ENCODE measurements at places on chromosomes 11 and 22.

DNA sequence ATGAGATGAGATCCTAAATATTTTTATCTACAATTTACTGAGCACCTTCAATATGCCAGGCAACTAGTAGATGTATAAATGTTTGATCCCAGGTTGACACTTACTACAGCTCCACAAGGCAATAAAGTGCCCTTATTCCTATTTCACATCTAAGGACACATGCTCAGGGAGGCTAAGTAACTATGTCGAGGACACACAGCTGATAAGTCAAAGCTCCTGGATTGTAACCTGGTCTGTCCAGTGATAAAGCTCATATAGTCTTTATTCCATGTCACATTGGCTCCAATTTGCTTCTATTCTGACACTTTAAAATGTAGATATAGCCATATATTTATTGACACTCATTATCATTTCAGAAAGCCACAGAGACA lies 93.8 kb upstream of the BMAL1 start:
- no peak for DNase-seq

GRCh38 chr22:41908411-41909309 lies 6.2 kb downstream of the SHISA8 start:
- no peak for DNase-seq

DNA sequence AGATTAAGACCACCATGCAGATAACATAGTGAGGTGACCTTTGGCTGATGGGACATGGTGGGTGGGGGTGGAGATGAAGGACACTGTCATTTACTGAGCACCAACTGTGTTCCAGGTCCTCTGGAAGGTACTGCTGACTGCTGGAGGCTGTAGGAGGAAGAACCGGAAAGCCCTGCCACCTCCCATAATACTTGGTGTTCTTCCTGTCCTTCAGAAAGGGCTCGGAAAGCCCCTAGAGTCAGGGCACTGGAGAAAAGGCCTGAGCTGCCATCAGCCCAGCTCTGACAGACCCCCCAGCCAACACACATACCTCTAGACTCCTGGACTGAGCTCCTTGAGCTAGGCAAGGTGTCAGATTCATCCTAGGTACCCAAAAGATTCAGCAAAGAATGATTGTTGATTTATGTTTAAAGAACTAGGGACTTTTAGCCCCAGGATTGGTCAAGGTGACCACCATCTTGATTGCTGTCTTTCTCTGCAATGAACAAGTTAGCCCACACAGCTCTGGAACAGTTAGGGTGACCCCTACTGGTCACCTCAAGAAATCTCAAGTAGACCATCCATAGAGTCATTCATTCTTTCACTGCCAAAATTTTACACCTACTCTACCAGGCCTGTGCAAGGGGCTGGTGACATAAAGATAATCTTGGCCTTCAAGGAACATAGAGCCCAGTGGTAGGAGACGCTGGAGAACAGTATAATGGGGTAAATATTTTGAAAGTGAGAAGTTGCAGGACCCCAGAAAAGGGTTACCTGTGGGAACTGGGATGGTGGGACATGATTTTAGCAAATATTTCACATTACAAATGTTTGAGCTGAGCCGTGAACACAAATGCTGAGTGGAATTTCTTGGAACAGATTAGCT lies 39.4 kb downstream of the IRAG1 start:
- DNase-seq, result peak; percentile 60

DNA sequence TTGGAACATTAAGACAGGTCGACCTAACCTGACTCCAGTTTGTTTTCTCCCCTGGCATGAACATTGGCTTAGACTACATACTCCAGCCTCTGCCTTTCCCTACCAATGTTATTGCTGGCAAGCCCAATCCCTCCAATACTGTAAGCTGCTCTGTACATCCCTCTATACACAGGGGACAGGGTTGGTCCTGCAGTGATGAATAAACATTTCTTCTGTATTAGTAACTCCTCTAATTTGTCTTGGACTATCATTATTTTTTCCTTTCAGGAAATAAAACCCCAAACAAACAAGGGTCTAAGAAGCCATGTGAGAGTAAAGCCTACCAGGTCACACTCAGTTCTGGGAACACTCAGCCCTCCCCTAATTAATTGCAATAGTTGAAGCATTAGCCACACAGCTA lies 35.1 kb upstream of the FJX1 start:
- no peak for DNase-seq

GRCh38 chr11:86678823-86679222 lies 6.4 kb upstream of the ME3 start:
- peak; percentile 94 for DNase-seq

GRCh38 chr11:85694385-85694980 lies 8.5 kb upstream of the CCDC89 start:
- DNase-seq, result peak; percentile 68

GRCh38 chr11:72436661-72437060 lies 2.3 kb upstream of the CLPB start:
- DNase-seq, result peak; percentile 31

DNA sequence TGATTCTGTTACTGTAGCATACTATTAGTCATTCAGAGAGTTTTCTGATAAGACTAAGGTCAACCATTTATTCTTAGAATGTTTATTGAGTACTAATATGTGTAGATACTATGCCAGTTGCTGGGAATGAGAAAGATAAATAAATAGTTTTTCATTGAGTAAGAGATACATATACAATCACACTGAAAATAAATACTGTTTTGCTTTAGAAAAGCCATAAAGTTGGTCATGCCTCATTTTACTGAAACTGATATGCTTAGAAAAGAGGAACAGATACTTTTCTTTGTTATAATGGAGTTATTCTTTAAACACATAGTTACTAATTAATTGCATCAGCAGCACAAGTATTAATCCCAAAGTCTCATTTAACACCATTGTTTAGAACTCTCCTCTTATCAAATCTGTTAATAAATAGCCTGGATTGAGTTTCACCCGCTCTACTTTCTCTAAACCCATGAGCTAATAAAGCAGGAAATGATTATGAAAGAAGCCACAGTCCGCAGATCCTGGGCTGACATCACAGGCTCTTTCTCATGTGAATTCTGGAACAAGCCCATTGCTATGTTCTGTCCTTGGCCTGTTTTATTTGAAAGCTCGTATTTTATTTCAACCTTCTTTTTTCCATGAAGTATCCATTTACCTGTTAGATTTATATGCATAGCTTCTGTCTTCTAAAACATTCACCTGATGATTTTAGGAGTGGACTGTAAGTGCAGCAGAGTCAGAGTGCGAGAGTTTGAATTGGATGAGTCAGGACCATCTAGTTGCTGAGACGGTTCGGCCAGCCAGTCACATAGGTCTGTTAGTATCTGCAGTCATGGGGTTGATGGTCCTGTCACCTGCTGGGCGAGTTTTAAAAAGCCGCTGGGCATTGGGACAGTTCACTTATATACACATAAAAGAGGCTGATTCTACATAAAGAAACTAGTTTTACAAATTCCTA lies 35.5 kb downstream of the PIWIL4 start:
- DNase-seq, result peak; percentile 99

DNA sequence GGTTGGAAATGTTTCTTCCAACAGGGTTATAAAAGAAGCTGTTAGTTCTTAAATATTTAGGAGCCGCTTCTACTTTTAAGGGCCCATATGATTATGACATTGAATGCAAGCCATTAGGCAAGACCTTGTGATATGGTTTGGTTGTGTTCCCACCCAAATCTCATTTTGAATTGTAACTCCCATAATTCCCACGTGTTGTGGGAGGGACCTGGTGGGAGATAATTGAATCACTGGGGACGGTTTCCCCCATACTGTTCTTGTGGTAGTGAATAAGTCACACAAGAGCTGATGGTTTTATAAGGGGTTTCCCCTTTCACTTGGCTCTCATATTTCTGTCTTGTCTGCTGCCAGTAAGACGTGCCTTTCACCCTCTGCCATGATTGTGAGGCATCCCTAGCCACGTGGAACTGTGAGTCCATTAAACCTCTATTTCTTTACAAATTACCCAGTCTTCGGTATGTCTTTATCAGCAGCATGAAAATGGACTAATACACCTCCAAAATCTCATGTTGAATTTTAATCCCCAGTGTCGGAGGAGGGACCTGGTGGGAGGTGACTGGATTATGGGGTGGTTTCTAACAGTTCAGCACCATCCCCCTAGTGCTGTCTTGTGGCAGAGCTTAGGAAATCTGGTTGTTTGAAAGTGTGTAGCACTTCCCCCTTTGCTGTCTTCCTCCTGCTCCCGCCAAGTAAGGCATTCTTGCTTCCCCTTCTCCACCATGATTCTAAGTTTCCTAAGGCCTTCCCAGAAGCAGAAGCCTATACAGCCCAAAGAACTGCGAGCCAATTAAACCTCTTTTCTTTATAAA lies 4.3 kb downstream of the CD59 start:
- peak; percentile 58 for DNase-seq

DNA sequence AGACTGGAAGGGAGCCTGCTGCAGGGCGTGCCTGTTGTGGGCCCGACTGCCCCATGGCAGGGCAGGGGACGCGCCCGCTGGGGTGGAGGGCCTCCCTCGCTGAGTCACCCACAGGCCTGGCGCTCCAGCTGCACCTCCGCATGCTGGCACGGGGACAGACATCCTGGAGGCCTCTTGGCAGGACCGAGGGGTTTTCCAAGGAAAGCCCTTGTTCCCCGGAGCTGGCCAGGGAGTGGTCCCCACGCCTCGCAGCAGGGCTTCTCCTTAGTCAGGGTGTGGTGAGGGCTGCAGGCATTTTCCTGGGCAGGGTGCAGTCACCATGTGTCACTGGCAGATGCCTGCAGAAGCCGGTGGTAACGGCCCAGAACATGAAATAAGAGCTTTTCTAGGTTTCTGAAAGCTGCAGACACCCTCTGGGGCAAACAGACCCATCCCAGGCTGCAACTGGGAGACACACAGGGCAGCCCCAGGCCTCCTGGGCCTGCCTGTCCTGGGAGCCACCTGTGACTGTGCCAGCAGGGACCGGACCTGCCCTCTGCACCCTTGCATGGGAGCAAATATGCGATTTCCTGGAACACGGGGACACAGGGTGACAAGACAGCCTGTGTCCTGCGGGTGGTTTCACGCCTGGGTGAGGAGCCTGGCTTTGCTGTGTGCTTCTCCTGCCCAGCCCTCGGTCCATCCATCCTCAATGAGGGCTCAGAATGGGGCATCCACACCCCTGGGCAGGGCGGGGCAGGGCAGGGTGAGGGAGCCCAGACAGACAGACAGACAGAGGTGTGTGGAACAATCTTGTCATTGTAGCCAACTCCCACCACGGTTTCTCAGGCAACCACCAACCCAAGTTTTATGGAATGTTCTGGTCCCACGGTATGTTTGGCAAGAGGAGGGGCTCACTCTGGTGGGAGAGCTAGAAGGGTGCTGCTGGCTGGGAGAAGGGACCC lies 43.2 kb upstream of the FADD start:
- DNase-seq, result peak; percentile 18

GRCh38 chr11:61267437-61267841 lies 26.5 kb downstream of the PGA5 start:
- DNase-seq, result no peak

DNA sequence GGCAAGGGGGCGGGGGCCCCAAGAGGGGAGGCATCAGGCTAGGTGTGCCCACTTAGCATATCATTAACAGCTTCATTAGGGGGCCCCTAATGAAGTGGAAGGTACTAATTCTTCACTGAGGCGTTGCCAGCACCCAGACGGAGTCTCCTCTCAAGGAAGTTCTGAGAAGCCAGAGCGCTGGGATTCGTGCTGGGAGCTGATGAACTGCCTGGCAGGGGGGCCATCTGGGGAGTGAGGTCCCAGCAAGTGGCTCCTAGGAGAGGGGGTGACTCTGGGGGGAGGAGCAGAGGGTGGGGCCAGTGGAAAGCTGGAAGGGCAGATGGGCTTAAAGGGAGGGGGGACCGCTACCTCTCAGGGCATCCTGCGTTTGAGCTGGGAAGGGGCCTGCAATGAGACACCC lies 29.8 kb downstream of the DAGLA start:
- no peak for DNase-seq

DNA sequence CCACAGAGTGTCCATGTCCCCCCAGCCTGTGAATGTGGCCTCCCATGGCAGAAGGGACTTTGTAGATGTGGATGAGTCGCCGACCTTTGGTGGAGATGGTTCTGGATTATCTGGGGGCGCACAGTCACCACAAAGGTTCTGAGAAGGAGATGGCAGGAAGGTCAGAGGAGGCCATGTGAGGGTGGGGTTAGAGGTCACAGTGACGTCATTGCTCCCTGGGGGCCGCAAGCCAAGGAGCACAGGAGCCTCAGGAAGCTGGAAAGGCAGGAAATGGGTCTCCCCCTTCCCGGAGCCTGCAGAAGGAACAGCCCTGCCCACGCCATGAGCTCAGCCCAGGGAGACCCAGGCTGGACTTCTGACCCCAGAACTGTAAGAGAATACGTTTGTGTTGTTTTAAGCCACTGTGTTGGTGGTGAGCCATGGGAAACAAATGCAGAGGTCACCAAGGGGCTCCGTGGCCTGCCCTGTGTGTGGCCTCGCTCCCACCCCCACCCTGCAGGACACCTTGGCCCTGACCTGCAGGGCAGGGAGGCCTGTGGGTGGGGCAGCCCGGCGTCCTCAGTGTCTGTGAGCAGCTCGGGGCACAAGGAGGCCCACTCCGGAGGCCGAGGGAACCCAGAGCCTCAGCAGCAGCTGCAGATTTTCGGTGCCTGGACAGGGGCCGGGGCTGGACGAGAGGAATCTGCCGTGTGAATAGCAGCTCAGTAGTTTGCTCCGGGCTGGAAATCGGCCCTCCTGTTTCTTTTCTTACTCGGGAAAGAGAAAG lies 32.1 kb downstream of the GRAMD4 start:
- peak; percentile 57 for DNase-seq

GRCh38 chr11:130721736-130722135 lies 194.5 kb downstream of the SNX19 start:
- peak; percentile 31 for DNase-seq

DNA sequence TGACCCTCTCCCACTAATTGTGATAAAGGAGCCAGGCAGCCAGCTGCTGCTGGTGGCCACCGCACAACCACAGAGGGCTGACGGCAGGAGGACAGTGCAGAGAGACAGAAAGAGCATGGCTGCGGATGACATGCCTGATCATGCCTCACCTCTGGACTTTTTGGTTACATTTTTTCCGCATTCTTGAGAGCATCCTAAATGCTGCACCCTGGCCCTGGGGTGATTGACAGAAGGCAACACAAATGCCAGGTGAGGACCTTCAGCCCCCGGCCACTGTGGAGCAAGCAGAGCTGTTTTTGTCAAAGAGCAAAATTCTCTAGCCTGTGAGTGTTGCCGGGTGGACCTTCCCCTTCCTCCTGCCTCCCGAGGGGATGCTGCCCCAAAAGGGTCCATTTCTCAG lies 78.5 kb downstream of the RPS6KA4 start:
- DNase-seq, result no peak
